ENCODE measurements at places on chromosomes 1 and 21.

DNA sequence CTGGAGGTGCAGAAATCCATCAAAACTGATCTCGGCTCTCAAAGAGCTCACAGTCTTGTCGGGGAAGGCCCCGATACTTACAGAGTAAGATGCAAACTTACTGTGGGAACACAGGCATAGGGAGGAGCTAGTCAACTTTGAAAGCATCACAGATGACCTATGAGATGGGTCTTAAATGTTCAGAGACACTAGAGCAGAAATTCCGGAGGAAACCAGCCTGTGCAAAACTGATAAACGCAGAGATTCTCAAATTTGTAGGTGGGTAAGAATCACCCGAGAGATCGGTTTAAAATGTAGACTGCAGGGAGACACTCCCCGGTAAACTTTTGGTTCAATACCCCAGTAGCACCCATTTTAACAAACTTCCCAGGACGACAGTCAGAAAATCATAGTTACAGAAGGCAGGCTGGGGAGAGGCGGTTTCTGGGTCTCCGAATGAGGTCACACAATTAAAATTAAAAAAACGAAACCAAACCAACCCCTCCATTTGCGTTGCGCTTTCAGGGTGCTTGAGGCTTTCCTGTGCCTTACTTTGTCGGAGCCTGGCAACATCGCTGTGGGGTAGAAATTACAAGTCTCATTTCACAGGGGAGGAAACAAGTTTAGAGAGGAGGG is 755 bp upstream of the THRAP3 start:
- DNase-seq, result no peak

GRCh38 chr21:32359719-32360260 is 33.0 kb downstream of the URB1 start:
- no peak for DNase-seq

- no peak for DNase-seq
Observed at GRCh38 chr1:35660581-35661473, 19.5 kb upstream of the PSMB2 start.

DNA sequence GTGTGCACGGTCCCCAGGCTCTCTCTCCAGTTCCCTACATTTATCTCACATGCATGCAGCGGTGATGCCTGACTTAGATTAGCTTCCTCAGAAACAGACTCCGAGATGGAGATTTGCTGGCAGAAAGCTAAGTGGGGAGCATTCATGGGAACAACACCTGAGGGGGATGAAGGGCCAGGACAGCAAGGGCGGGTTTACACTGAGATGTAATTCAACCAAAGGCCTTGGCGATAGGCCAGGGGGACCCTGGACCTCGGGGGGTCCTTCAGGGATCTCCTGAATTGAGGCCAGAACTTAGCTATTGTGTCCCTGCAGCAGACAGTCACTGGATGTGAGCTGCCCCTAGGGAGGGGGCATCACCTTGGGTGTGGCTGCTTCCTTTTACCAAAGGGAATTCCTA is 246.1 kb upstream of the CSF3R start:
- DNase-seq, result no peak

DNA sequence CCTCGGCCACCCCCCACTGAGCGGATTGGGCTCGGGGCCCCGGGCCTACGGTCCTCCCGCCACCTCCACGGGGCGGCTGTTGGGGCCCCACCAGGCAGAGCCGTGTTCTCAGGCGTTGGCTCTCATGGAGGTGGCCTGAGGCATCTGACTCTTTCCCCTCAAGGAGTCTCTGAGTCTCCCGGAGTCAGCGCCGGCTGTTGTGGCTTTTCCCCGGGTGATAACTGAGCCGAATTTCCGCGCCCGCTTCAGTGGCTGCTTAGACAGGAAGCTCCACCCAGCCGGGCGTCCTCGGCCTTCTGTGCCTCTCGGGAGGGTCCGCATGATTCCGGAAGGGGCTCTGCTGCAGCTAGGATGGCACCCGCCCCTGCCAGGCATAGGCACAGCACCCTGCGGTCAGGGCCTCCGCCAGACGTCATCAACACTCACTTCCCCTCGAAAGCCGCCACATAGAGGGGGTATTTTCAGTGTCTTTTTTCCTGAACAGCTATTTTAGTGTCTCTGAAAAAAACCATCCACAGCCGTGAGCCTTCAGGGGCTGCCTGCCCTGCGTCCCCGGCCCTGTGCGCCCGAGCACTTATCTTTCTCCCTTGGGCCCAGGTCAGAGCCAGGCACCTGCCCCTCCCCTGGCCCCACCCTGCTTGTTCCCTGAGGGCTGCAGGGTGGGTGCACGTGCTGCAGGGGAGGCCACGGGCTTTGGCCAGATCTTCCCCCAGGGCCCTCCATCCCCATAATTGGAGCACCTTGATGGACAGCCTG is 72.9 kb downstream of the SKI start:
- peak; percentile 99 for DNase-seq

- peak; percentile 39 for DNase-seq
Observed at GRCh38 chr1:32963746-32964460, 706 bp downstream of the RNF19B start.
